ENCODE measurements at places on chromosomes 4 and X.

DNA sequence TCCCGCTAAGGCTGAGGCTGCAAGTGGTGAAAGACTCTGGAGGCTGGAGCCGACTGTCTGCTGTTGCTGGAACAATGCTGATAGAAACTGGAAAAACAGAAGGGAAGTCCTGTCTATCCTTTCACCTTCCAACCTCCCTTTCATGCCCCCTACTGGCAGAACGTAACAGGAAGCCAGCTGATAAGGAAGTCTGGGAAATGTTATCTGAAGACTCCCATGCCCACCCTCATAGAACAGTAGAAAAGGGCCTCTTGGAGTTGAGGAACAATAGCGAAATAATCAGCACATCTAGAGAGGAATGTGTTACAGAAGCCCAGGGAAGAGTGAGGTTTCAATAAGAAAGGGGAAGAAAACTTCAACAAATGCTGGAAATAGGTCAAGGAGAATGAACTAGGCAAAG, 117.1 kb upstream of the DKK2 start:
- DNase-seq, result no peak

GRCh38 chrX:2685886-2686285, 5.2 kb upstream of the CD99 start:
- no peak for DNase-seq

DNA sequence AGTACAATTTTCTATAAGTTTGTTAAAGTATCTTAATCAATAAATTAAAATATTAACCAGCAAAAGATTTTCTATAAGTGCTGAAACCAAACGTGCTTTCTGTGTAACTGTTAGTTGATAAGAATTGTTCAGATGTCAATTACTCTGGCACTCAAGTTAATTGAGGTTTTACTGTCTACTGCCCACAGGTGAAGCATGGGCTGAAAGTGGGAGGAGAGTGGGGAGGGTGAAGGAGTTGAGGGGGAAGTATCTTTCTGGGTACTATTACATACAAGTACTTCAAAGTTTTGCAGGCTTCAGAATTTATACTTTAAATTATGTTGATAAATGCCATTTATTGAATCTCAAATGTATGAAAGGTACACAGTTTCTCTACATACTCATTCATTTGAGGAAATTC, 19.1 kb upstream of the CXCL3 start:
- no peak for DNase-seq

GRCh38 chr4:87901422-87901992, 68.7 kb downstream of the MEPE start:
- no peak for DNase-seq

DNA sequence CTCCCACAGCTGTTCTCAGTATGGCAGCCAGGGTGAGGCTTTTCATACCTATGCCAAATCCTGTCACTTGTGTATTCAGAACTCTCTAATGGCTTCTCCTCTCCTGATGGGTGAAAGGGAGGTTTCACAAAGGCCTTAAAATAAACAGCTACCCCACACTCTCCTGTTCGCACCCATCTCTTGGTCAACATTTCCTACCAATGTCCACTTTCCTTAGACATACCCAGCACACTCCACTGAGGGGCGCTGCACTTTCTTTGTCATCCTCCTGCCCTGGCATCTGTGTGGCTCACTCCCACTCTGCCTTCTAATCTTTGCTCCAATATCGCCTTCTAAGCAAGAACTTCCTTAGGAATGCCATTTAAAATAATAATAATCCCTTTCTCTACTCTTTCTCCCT, 313.3 kb downstream of the PPP3CA start:
- no peak for DNase-seq

DNA sequence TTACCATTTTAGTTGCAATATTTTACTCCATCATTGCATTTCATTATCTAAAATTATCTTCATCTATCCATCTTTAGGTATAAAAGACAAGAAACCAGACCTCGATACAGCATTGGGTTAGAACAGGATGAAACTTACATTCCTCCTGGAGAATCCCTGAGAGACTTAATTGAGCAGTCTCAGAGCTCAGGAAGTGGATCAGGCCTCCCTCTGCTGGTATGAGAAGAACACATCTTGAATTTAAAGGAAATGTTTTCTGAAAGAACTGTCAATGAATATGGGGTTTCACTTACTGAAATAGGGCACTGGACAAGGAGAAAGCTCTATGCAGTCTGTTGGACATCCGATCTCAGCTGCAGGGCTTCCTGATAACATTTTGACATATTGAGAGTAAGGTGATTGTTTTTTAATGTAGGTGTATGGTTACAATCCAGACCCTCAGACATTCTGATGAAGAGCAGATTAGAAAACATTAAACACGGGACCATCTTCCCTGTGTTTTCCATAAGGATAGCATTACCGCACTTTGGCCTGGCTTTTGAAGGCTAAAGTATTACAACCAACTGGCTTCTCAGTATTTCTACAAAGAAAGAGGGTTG, 367.2 kb downstream of the BMPR1B start:
- DNase-seq, result no peak

DNA sequence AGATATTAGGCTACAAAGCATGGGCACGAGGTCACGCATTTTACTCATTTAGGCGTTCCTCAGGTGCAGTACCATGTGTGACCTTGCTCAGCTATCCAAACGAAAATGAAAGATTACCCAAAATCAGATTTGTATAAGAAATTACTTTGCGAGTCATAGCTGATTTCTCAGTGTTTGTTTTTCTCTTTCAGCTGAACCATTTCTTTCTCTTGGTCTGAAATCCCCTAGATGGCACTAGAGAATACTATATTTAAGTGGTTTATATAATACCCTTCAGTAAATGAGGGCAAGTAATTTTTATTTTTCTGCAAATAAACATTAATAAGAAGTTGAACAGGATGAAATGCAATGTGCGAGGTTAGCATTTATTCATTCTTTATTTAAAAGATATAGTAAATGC, 496.6 kb downstream of the STIM2 start:
- no peak for DNase-seq

- DNase-seq, result no peak
These were observed 62.8 kb upstream of the EGFL6 start for GRCh38 chrX:13506574-13506973.

DNA sequence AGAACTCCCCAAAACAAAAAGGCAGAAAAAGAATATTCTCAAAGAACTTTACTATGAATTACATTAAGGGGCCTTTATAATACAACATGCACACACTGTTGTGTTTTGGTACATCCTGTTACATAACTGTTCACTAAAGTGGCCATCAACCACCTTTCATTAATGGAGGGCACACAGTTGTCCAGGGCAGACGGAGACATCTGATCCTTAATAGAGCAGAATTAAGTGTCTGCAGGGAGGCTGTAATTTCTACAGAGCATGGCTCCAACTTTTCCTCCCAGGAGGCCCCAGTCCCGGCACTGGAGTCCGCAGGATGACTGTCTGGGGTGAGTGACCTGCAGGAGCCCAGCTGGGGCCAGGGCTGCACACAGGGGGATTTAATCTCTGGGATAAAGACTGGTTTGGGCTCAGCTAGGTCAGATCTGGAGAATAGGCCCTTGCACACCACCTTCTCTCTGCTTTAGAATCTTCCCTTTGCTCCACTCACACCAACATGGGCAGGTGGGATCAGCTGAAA, 233.4 kb downstream of the MAML3 start:
- DNase-seq, result no peak

DNA sequence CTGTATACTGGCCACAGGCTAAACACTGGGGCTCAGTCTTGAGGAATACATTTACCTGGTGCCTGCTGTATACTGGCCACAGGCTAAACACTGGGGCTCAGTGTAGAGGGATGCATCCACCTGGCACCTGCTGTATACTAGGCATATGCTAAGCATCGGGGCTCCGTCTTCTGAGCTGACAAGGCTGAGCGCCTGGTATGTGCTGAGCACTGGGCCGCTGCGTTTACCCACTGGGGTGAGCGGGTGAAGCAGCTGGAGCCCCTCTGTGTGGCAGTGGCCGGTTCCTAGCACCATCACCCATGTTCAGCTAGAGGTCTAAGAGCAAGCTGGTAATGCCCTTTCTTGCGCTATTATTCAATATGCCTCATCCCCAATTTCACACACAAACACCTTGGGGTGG, 93.4 kb downstream of the ADRA2C start:
- no peak for DNase-seq

DNA sequence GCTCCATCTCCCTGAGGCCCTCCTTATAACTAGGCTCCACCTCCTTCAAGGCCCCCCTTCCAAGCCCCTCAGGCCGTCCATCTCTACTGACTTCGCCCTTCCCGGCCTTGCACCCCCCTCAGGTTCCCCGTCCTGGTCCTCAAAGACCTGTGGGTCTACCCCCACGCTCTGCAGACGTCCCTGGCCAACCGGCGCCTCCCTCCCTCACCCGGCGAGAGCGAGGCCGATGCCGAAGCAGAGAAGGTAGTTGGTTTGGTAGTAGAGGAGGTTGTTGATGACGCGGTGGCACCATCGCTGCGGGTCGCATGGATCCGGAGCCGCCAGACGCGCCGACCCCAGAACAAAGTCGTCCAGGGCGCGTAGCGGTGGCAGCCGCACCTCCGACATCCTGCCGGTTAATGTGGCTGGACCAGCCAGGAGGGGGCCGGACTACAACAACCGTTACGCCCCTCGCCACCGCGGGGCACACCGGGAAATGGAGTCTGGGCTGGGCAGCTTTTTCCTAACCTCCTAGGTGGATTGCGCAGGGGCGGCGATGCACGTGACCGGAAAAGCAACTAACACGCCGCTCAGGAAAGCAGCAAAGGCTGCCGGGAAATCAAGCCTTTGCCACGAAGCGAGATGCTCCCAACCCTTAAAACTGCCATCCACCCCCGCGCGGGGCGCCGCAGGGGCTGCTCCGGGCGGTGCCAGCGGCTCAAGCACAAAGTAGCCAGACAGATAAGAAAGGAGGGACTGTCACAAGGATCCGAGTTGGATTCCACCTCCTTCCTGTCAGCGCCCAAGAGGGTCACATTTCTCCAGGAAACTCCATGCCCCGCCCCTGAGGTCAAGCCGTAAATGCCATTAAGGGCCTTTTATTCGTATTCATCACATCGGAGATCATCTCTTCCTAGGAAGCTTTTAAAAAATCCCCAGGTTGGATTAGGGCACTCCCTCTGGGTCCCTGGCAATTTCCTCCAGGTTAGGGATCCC, at the start of gene PRAF2:
Gene PRAF2, minus strand, starts transcription at position 402 of the 975 bp plus-strand sequence. Its CDS starts 15 bp downstream, at position 387.
- peak; percentile 5 for DNase-seq

GRCh38 chr4:18404642-18405041, 383.1 kb upstream of the LCORL start:
- no peak for DNase-seq

DNA sequence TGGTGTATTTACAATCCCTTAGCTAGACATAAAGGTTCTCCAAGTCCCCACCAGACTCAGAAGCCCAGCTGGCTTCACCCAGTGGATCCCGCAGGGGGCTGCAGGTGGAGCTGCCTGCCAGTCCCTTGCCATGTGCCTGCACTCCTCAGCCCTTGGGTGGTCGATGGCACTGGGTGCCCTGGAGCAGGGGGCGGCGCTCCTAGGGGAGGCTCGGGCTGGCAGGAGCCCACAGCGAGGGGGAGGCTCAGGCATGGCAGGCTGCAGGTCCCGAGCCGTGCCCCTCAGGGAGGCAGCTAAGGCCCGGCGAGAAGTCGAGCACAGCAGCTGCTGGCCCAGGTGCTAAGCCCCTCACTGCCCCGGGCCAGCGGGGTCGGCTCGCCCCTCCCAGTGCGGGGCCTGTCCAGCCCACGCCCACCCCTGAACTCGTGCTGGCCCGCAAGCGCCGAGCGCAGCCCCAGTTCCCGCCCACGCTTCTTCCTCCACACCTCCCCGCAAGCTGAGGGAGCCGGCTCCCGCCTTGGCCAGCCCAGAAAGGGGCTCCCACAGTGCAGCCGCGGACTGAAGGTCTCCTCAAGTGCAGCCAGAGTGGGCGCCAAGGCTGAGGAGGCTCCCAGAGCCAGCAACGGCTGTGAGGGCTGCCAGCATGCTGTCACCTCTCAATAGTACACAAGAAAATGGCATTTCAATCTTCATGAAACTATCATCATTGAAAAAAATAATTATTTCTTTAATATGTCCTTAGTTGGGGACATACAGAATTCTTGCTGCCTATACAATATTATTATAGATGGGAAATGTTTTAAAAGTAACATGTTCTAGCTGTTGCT, 189.1 kb downstream of the SLC7A11 start:
- DNase-seq, result no peak

DNA sequence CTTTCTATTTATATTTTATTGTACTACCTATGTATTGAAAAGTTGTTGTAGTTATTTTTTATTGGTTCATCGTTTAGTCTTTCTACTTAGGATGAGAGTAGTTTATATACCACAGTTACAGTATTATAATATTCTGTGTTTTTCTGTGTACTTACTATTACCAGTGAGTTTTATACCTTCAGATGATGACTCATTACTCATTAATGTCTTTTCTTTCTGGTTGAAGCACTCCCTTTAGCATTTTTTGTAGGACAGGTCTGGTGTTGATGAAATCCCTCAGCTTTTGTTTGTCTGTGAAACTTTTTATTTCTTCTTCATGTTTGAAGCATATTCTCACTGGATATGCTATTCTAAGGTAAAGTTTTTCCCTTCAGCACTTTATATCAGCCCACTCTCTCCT, 7.7 kb downstream of the LUZP4 start:
- no peak for DNase-seq

DNA sequence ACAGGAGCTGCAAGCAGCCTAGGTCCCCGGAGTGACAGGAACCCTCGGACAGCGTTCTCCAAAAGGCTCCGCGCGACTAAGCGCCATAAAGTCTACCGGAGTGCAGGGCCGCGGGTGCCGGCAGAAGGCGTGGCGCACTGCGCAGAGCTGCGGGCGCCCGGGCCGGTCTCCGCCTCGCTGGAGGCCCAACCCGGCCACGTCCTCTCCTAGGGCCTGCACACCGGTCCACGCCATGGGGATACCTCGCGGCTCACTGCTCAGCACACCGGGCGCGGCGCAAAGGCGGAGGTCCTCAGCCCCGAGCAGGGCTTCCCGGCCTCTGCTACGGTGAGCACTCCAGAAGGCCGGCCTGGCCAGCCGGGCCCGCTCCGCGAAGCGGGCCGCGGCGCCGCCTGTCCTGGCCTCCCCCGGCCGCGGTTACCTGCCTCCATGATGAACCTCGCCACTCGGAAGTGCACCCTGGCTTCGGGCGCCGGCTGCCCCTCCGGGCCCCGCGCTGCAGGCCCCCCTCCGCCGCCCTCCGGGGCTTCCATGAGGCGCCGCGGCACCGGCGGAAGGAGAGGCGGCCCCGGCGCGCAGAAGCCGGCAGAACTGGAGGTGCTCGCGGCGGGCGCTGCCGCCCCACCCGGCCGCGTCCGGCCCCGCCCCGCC, at the start of gene CCNQ:
Gene CCNQ, minus strand, starts transcription at position 599 of the 651 bp plus-strand sequence. Its CDS starts 66 bp downstream, at position 533.
- no peak for DNase-seq

- no peak for DNase-seq
These were observed 420.8 kb upstream of the DIPK2B start for GRCh38 chrX:45621376-45622041.

DNA sequence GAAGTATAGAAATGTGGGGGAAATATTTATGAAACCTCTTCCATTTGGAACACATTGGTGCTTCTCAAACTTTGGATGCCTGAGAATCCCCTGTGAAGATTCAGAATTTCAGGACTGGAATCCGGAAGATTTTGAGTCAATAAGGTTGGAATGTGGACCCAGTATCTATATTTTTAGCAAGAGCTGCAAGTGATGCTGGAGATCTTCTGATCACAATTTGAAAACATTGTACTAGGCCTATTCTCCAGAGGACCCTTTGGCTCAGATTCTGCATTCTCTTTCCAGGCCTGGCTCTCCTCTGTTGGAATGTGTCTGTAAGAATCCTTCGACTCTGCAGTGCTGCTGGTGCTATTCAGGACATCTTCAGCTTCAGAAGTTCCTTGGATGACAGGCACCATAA, 2.4 kb upstream of the PKD2 start:
- DNase-seq, result no peak
